ENCODE measurements at places on chromosomes 7 and 10.

DNA sequence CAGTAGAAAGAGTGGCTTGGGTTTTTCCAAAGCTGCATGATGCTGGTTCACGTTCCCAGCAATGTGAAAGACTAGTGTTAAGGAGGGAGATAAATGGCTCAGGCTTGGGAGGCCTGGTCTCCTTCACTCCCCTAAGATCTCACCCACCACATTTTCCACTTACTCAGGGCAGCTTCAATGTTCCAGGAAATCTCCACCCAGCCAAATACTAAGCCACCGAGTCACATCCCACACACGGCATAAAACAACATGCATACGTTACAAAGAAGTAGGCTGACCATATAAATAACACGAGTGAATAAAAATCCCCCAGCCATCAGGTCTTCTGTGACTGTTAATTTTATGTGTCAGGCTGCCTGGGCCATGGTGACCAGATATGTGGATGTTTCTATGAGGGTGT is 303.5 kb downstream of the SFMBT2 start:
- DNase-seq, result no peak

GRCh38 chr7:55018361-55019190 is at the start of gene EGFR:
Gene EGFR, plus strand, starts transcription at chr7:55019017. Its CDS starts 261 bp downstream, at chr7:55019278.
- peak; percentile 73 for DNase-seq

- no peak for DNase-seq
Observed at GRCh38 chr10:47334466-47335295, 12.4 kb downstream of the GDF2 start.

GRCh38 chr10:12513003-12513365 is 163.6 kb downstream of the CAMK1D start:
- no peak for DNase-seq

DNA sequence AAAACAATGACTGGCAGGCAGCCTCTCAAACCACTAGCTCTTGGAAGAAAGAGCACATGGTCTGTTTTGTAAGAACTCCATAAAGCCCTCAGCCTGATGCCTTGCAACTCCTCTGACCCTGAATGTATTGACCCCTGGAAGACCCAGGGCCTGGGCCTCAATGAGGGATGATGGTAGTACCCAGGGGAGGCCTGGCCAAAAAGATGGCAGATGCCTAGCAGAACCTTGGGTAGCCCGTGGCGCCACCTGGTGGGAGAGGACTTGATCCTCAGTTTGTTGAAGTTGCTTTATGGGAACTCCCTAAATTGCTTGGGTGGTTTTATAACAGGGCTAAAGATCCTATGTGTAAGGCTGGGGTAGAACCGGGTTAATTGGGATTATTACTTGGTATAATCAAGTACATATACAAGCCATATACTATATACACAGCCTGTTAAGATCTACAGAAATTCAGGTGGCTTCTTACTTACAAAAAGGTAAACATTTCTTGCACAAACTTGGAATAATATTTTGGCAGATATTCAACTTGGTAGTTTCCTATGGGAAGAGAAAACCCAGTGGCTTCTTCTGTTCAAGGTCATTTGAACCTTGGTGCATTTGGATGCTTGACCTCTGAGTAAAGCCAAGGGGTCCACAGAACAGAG is 95.8 kb upstream of the CACUL1 start:
- peak; percentile 41 for DNase-seq

DNA sequence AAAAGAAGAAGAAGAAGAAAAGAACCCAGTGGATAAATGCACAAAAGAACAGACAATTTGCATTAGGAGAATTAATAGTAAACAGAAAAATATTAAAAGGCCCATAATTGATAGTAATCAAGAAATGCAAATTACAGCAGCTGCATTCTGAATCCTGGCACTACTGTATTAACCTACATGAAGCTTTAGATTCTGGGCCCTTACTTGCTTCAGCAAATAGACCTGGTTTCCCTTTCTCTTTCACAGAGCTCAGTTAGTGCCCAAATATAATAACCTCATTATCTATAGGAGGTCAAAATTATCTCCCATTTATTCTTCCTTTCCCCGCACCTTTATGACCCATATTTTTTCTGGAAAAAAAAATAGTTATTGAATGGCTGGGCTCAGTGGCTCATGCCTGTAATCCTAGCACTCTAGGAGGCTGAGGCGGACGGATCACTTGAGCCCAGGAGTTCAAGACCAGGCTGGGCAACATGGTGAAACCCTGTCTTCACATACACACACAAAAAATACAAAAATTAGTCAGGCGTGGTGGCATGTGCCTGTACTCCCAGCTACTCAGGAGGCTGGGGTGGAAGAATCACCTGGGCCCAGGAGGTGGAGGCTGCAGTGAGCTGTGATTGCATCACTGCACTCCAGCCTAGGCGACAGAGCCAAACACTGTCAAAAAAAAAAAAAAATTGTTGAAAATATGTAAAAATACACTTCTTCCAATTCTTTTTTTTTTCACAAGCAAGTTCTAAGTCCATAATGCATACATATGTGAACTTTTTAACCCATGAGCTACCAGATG is 36.0 kb upstream of the PIK3AP1 start:
- DNase-seq, result no peak

DNA sequence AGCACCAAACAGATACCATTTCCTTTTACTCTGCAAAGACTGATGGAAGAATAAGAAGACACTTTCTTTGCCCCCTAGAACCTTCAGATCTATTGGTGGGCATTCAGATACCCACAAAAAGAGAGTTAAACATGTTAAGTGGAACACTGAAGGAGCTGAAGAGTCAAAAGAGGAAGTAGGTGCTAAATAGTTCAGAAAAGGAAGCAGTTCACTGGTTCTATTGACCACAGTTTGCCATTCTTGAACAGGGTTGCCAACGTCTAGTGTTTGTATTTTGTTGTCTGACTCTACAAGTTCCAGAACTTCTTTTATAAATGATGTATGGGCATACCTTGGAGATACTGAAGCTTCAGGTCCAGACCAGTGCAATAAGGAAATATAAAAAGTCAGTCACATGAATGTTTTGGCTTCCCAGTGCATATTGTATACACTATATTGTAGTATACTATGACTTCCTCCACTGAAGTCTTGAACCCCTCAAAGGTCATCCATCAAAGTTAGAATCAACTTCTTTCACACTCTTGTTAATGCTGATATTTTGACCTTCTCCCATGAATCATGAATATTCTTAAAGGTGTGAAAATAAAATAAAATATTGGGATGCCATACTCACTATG is 47.5 kb upstream of the AGR3 start:
- DNase-seq, result no peak

- DNase-seq, result no peak
Observed at GRCh38 chr10:76299501-76299900, 868.1 kb downstream of the LRMDA start.

DNA sequence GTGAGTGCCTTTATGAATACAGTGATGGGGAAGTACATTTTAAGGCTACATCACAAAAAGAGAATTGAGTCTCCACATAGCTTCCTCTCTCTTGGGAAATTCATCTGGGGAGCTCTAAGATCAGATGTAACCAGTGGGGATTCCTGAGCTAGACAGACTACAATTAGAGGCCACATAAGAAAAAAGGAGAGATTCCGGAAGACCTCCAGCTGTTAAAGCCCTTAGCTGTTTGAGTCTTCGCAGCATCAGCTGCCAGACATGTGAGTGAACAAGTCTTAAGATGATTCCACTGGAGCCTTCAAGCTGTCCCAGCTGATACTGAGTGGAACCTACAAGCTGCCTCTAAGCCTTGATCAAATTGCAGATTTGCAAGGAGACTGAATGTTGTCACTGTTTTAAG is 448.5 kb downstream of the NXPH1 start:
- no peak for DNase-seq

DNA sequence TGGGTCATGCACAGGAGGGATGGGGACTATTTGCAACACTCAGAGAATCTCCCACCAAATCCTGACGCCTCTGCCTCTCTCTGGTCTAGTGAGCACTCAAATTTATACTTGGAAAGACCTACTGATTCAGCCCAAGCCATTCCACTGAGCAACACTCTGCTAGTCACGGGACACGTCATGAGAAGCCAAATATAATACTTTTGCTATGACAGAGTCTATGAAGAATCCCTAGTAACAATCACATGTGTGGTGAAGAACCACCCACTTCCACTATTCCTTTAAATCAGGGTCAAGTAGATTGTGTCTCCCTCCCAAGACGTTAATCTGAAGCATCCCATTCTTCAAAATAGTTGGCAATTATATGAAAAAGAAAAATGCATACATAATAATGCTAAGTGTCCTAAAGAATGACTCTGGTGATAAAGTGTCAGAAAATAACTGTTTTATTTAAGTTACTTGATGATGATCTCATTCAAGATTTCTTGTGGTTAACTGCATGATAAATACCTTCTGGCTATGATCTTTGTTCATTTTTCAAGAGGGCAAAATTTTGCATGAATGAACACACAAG is 28.5 kb downstream of the CHCHD3 start:
- DNase-seq, result no peak

Measured in SW480 (cell line).